ENCODE measurements at places on chromosomes 5 and 9. TPM values are rescaled to one million over a fixed set of nuclear protein-coding genes. Genes with fewer than 3 reads are reported as not detected.

- no peak for DNase-seq
Measured at GRCh38 chr5:20617841-20618240, 629.8 kb upstream of the CDH18 start.

- no peak for DNase-seq
Measured at GRCh38 chr5:179860301-179860700, 1.7 kb upstream of the MRNIP start.

Gene TJP2
- total RNA-seq: 69.8 TPM

GRCh38 chr5:102901424-102902134 is 146.5 kb downstream of the PAM start:
- DNase-seq: no peak

Gene TSSK1B
- total RNA-seq: not detected
